ENCODE measurements at places on chromosomes 1 and 21. TPM values are rescaled to one million over a fixed set of nuclear protein-coding genes. Genes with fewer than 3 reads are reported as not detected.

The LRRC7 gene
- 127 TPM for total RNA-seq

The AHDC1 gene
- total RNA-seq: 13.8 TPM

The RBP7 gene
- total RNA-seq: not detected

The TARBP1 gene
- total RNA-seq: 70.8 TPM

The PTPRC gene
- total RNA-seq: 10.6 TPM

The TMEM234 gene
- 14.8 TPM for total RNA-seq

The ZNF683 gene
- not detected for total RNA-seq

The LMOD1 gene
- total RNA-seq: 0.46 TPM

The UBASH3A gene
- not detected for total RNA-seq

The DEGS1 gene
- total RNA-seq: 65.0 TPM

The FGGY gene
- total RNA-seq: 24.9 TPM

The IQCC gene
- total RNA-seq: 4.6 TPM

The IGSF9 gene
- 3.9 TPM for total RNA-seq

The CDA gene
- total RNA-seq: not detected

The FH gene
- total RNA-seq: 99.4 TPM

Measured in diencephalon (tissue), 1 donor.